ENCODE measurements at places on chromosomes 12 and 14. TPM values are rescaled to one million over a fixed set of nuclear protein-coding genes. Genes with fewer than 3 reads are reported as not detected.

Gene TMTC1
- total RNA-seq, result 0.57 TPM

Gene CLEC4C
- not detected for total RNA-seq

Gene MYO1H
- total RNA-seq, result not detected

Gene CCDC38
- total RNA-seq, result not detected

Gene HOTAIR
- not detected for total RNA-seq

Gene ASB2
- total RNA-seq, result 21.1 TPM

Gene KLRG1
- 0.69 TPM for total RNA-seq

Gene ZDHHC22
- total RNA-seq, result not detected

Gene TMEM233
- not detected for total RNA-seq

Gene TMEM19
- total RNA-seq, result 10.6 TPM

Gene PMEL
- total RNA-seq, result not detected

Gene AMN
- total RNA-seq, result 0.44 TPM
